ENCODE measurements at places on chromosomes 5 and 9.

GRCh38 chr5:135601466-135601865, 22.7 kb upstream of the CXCL14 start:
- no peak for DNase-seq

DNA sequence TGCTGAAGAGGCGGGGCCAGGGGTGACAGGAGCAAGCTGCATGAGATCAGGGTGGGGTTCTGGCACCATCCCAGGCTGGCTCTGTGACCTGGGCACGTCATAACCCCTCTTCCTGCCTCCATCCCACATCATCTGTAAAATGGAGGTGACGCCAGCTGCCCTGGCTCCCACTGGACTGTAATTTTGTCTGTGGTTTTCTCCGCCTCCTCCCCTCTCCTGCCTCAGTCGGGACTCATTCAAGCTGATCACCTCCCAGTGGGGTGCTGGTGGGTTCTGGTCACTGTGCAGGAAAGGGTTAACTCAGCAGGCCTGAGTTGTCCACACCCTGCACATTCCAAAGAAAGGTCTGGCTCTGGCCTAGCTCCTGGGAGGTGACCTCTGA, 128.2 kb downstream of the RXRA start:
- DNase-seq = no peak

DNA sequence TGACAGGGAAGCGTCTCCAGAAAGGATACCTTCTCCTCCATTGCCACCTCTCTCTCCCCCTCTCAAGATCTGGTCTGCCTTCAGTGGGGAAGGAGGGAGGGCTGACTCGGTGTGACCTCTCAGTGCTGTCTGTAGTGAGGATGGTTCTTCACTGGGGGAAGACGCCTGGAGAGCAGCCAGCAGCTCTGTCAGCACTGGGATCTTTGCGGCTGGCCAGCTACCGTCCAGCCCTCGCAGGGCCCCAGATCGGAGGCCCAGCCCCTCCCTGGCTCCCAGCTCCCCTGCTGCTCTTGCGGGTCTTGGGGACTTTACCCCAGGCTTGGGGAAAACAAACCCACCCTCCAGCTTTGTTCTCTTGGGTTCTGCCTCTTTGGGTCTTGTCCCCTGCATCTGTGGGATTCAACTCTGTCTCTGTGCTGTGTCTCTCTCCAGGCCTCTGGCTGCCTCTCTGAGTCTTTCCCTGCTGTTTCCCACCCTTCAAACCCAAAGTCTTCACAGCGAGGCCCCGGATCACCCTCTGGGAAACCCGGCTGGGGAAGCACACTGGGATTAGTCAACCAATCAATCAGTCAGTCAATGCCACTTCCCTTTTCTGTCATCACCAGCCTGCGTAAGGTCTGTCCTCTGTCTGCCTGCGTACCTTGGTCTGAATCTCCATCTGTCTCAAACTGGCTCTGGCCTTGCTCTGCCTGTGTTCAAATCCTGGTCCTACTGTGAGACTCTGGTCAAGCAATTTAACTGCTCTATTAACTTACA, 23.0 kb downstream of the FGF18 start:
- DNase-seq = no peak

DNA sequence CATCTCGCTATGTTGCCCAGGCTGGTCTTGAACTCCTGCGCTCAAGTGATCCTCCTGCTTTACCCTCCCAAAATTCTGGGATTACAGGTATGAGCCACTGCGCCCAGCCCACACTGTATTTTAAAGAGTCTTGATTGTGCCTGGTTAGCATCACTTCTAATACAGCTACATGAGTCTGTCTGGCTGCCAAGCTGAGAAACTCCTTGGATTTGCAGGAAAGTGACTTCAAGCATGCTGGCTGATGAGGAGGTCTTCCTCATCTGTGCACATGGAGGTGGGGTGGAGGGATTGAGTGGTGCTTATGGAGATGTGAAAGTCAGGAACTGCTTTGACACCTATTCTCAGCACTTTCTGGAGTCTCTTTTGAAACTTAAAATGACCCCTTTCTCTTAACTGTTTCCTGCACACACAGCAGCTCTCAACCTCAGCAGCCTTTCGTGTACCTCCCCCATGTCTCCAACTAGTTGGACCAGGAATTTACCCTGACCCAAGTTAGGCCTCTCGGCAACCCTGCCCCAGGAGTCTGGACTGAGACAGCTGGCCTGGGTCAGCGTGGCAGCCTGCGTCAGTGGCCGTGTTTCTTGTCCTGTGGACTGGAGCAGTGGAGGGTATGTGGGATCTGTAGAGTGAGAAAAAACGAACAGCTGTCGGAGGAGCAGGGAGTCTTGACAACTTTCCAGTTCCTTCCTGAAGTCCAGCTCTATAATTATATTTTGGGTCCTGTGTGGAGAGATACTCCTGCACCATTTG, 72.5 kb downstream of the ACER2 start:
- DNase-seq = no peak

DNA sequence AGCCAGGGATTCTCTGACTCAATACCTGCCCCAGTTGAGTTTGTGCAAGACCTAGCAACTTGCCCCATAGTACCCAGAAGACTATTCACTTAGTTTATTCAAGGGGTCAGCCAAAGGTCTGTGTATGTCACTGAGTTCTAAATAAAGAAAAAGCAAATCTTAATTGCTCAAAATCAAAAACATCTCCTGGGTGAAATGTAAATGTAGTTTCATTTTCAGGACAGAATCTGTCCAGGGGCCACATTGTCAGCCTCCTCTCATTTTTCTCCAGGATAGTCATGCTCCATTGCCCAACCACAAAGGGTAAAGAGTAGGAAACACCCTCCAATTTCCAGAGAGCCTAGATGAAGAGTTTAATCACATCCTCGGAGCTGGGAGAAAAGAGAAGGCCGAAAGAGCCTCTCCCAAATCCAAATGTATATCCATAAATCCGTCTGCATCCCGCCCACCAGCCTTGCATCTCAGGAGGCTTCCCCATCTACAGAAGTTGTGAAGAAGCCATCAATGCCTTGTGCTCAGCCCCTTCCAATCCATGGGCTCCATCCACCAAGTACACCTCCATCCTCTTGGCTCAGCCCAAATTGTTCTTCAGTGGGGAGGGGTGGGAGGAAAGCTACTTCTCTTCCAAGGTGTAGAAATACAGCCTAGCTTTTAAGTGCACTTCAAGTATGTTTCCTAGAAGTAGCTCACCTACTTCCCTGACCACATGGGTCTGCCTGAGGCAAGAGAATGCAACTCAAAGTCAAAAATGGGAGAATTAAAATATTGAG, 26.9 kb downstream of the ADAM19 start:
- peak; percentile 53 for DNase-seq

GRCh38 chr5:37664551-37664950, 175.3 kb downstream of the GDNF start:
- DNase-seq = no peak

- DNase-seq = no peak
These were observed 82.6 kb downstream of the CETN3 start for GRCh38 chr5:90326995-90327394.

DNA sequence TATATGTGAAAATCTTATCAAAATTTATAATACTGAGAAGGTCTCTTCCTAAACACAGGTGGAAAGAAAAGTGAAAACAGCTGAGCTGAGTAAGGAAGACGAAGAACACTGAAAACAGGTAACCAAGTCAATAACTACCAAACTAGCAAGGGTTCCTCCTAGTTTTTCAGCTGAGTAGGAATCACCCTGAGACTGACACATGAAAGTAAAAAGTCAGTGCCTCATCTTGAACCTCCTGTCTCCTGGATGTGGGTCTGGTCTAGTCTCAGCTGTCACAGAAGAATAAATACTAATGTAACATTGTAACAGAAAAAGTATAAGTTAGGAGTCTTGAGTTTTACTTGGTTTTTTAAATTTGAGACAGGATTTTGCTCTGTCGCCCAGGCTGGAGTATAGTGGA, 121.0 kb downstream of the MEF2C start:
- DNase-seq = no peak

DNA sequence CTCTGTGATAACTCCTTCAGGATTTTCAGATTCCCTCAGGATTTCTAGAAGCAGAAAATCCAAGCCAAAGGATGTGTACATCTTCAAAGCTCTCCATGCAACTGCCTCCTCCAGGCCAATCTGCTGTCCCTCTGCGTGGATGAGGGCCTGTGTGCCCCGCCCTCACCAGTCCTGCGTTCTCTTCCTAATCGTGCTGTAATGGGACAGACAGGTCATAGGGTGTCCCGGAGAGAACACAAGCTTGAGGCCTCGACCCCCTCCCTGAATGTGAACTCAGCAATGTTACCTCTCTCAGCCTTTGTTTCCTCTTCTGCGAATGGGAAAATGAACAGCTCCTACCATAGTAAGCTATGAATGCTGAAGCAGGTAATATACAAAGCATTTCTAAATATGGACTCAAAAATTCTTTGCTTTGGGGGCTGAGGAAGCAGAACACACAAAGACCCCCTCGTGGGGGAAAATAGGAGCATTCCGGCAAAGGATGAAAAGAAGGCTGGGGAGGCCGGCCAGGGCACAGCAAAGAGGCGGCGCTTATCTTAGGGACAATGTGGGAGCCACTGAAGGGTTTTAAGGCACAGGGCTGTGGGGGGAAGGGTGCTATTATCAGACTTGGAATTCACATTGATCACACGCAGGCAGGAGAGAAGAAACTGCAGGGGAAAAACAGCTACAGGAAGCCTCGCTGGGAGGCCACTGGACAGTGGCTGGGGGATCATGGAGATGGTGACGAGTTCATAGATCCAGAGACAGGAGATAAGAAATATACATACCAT, 57.2 kb upstream of the FBXW11 start:
- DNase-seq = no peak

DNA sequence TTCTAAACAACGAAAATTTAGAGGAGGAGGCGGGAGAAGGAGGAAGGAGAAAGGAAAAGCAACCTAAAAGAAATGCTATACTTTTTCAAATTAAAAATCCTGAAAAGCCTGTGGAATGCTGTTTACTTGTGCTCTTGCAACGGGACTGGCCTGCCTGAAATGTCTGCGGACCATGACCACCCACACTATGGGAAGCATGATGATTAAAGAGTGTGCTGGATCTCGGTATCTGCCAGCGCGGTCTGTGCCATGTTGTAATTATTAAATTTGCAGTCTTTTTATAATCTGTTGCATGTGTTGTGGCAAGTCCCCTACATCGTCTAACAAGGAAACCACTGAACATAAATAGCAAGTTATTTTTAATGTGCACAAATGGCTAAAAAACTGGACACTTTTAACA, 111.4 kb downstream of the FANCC start:
- no peak for DNase-seq

GRCh38 chr9:136177224-136177623, 27.7 kb downstream of the LHX3 start:
- DNase-seq = no peak

DNA sequence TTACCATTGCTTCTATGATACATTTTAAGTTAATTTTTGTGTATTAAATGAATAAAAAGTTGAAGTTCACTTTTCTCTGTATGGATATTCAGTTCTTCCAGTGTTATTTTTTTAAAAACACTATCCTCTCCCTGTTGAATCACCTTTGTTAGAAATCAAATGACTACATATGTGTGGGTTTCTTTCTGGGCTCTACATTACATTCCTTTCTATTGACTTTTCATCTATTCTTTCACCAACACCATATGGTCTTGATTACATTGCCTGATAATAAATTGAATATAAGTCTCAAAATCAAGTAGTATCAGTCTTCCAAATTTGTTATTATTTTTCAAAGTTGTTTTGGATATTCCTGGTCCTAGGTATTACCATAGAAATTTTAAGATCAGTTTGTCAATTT, 7.3 kb upstream of the RASEF start:
- no peak for DNase-seq
